Transverse colon (tissue), 4 donors: ENCODE measurements at places on chromosomes 16 and 17. TPM values are rescaled to one million over a fixed set of nuclear protein-coding genes. Genes with fewer than 3 reads are reported as not detected.

GRCh38 chr17:31595076-31595475 is 203.6 kb downstream of the RAB11FIP4 start:
- DNase-seq: no peak

DNA sequence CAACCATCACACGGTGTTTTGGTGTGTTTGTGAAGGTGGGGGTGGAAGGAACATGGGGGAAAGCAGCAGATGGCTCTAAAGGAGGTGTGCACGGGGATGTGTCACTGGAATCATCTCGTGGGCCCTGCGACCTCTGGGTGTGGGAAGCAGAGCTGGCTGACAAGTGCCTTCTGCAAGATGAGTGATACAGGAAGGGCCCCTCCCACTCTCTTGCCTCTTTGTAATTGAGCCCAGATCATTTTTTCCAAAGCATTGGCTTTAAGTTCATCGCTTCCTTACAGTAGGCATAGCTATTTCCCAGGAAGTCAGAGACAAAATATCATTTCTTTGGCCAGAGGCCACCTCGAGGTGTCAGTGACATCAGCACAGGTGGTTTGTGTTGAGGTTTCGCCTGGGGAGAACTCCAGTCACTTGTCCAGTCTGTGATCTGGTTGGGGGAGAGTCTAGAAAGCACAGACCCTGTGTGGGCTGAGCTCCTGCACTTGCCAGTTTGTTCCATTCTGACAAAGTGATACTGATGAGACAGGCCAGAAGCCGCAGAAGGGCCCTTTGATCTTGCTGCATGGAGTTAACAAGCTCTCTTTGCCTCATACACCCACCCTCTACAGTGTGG is 20.6 kb upstream of the SNTB2 start:
- no peak for DNase-seq

Gene MFAP4
- 43.4 TPM for total RNA-seq

Gene CDRT15
- total RNA-seq: not detected

- DNase-seq: no peak
These were observed 315.5 kb upstream of the CDH5 start for GRCh38 chr16:66050991-66051390.

- DNase-seq: no peak
These were observed 7.7 kb downstream of the CEP295NL start for GRCh38 chr17:78895322-78895721.

DNA sequence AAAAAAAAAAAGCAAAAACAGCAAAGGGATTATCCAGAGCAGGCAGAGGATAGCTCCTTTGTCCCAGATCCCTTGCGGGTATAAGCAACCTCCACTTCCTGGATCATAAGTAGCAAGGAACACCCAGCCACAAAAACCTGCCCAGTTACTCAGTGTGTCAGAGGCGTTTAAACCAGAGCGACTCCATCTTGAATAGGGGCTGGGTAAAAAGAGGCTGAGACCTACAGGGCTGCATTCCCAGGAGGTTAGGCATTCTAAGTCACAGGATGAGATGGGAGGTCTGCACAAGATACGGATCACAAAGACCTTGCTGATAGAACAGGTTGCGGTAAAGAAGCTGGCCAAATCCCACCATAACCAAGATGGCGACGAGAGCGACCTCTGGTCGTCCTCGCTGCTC is 33.4 kb upstream of the HELZ start:
- DNase-seq: no peak

GRCh38 chr17:10311131-10311530 is 61.7 kb downstream of the MYH13 start:
- no peak for DNase-seq

- DNase-seq: peak; percentile 72
These were observed 774 bp upstream of the MAF start for GRCh38 chr16:79601092-79601930.

Gene CHST5
- total RNA-seq: 17.6 TPM

GRCh38 chr16:892006-892405 is 78.8 kb downstream of the LMF1 start:
- DNase-seq: no peak

DNA sequence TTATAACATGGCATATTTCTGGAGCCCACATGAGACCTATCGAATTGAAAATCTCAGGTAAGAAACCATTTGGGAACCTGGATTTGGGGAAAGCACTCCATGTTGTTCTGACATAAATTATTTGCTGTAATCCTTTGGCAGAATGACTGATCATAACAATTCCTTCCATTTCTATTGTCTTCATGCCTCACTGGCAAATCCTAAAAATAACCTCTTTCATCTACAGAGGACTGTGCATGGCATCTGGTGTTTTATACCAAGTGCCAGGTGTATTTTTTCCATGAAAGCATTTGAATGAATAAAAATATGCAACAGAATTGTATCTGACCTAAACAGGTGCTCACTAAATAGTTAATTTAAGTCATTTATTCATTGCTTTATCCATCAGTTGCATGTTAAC is 33.7 kb upstream of the COQ7 start:
- no peak for DNase-seq

GRCh38 chr17:43021741-43022512 is at the start of gene VAT1:
Gene VAT1, minus strand, starts transcription at chr17:43022385. Its CDS starts 63 bp downstream, at chr17:43022322.
- DNase-seq: peak; percentile 87

Gene C1QTNF8
- total RNA-seq: not detected

DNA sequence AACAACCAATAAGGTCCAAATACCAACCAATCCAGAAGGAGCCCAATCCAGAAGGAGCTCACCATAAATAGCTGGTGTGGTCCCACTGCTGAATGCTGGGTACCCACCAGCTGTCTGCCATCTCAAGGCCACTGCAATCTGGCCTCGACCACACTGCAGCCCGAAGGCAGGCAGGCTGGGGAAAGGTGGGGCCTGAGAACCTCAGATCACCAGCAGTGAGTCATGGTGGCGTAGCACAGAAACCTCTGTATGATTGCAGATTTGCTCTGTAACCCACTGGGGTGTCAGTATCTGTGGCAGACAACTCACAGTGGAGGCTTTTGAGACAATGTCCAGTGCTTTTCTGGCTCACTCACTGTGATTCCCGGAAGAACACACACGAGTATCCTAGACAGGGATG is 14.7 kb upstream of the CMTR2 start:
- DNase-seq: no peak

DNA sequence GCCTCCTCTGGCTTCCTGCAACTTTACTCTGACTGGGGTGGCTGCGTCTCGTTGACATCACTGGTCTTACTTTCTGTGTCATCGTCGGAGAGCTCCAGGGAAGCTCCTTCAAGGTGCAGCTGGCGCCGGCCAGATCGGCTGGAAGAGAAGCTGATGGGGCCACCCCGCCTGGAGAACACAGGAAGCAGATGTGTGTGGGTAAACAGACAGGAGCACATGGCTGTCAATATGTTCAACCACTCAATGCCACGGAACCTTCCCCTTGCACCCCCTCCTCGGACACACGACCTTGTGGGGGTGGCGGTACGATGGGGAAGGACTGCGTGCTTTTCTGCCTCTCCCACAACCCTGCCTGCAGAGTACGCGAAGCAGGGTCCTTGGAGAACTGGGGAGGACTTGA is 40.1 kb downstream of the NDEL1 start:
- no peak for DNase-seq

GRCh38 chr17:63621229-63621683 is 961 bp upstream of the MAP3K3 start:
- DNase-seq: no peak

Gene STAC2
- total RNA-seq: not detected

GRCh38 chr16:89473136-89473712 is 17.1 kb downstream of the ANKRD11 start:
- no peak for DNase-seq

Gene PLD6
- total RNA-seq: 3.2 TPM

Gene LGALS9B
- 55.3 TPM for total RNA-seq

Gene PGAP3
- total RNA-seq: 46.8 TPM

Gene GABARAP
- total RNA-seq: 209 TPM

DNA sequence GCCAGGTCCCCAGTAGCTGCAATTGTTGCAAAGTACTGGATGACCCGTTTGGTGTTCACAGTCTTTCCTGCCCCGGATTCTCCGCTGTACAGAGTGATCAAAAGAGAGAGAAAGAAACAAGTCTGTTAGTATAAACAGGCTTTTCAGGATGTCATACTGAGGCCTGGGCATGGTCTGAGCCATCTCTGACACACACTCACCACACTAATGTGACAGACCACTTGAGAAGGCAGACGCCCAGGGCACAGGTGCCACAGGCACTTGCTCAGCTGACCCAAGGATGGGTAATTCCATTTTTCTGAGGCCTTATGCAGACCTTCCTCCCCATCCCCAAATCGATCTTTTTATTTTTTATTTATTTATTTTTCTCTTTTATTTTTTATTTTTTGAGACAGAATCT is 7.5 kb downstream of the MYH3 start:
- DNase-seq: no peak

Gene HOXB8
- 4.8 TPM for total RNA-seq

Gene CXCL16
- 22.5 TPM for total RNA-seq

Gene RNF227
- 3.4 TPM for total RNA-seq

Gene SDR42E2
- not detected for total RNA-seq

DNA sequence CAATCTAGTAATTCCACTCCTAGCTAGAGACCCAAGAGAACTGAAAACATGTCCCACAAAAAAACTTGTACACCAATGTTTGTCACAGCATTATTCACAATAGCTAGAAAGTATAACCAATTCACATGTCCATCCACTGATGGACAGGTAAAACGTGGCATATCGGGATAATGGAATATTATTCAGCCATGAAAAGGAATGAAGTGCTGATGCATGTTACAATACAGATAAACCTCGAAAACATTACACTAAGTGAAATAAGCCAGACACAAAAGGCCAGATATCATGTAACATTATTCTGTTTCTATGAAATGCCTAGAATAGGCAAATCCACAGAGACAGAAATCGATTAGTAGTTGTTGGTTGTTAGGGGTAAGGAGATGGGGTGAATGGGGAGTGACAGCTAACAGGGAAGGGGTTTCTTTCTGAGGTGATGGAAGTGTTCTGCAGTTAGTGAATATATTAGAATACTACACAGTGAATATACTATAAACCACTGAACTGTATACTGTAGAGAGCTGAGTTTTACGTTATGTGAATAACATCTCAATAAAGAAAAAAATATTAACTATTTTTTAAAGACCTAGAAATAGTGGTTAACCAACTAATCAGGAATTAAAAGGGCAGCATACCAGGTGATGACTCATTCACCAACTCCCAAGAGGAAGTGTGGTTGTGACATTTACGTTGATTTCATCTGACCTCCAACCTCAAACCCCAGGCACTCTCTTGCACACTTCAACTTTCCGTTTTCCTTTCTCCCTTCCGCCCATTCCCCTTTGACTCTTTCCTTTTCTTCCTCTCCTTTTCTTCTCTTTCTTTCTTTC is 48.6 kb downstream of the GAS7 start:
- DNase-seq: no peak

- no peak for DNase-seq
These were observed 34.4 kb downstream of the PMFBP1 start for GRCh38 chr16:72137380-72138063.

DNA sequence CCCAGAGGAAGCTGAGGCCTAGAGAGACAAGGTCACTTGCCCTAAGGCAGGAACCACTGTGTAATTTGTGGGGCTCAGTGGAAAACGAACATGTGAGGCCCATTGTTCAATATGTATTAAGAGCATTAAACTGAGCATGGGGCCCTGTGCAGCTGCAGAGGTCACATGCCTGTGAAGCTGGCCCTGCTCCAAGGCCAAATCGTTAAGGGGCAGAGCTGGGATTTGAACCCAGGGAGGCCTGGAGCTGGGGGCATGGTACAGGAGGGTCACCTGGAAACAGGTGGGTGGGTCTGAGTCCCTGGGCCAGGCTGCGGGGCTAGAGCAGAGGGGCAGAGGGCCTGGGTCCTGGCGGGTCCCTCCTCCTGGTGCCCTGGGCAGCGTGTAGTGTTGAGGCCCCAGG is 19.7 kb downstream of the C16orf74 start:
- DNase-seq: no peak

Gene RNF222
- not detected for total RNA-seq

DNA sequence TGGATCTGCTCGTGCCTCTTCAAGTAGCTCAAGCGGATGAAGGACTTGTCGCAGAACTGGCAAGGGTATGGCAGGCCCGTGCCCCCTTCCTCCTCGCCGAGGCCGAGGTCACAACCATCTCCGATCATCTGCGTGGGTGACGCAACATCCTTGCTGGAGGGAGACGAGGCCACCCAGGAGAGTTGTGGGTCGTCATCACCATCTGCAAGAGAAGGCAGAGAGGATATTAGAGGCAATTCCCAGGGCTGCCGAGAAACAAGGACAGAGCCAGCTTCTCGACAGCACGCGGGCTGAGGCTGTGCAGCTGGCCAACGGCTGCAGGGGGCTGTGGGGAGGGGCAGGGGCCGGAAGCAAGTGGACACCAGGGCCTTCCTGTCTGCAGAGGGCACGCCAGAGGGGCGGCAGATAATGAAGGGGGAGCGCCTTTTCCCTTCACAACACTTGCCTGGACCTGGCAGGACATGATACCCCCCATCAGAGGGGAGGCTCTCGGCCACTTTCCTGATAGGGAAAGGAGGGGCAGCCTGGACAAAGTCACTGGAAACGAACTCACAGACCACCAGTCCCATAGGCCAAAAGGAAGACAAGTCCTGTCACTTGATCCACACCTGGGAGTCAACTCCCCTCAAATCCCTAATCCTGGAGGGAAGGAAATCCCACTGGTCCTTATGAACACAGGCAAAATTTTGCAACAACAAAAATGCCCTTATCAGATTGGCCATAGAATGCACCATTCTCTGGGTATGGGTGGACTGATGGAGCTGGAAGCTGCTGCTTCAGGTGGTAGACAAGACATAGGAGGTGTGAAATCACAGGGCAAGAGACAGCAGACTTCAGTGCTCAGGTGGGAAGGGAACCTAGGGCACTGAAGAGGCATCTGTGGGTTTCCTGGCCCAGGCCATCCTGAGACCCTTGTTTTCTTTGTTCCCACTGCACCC is 217.0 kb downstream of the ZNF423 start:
- DNase-seq: no peak

- DNase-seq: peak; percentile 48
These were observed 397 bp downstream of the RIPOR1 start for GRCh38 chr16:67528870-67529581.

- DNase-seq: peak; percentile 97
These were observed at the start of the genes CCDC137 and OXLD1 for GRCh38 chr17:81666342-81667191. Gene CCDC137, plus strand, starts transcription at chr17:81666737. Its CDS starts 30 bp downstream, at chr17:81666767. Gene OXLD1, minus strand, starts transcription at chr17:81666605. Its CDS starts 28 bp downstream, at chr17:81666577.

DNA sequence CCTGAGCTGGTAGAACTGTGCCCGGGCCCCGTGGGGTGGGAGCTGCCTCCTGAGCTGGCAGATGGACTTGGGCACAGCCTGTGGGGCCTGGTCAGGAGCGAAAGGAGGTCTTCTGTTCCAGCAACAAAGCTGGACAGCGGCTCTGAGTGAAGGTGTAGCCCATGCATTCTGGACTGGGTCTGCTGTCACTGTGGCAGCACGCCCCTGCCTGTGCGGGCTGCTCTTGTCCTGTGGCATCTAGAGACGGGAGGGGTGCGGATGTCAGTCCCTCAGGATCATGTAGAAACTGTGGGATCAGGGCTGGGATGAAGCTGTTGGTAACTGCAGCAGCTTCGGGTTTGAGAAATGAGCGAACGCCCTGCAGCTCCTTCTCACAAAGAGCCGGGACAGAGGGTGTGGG is 19.4 kb downstream of the BAIAP2 start:
- no peak for DNase-seq

GRCh38 chr17:2947996-2948550 is 115.3 kb downstream of the OR1D5 start:
- no peak for DNase-seq

GRCh38 chr17:6090253-6090652 is 20.1 kb downstream of the WSCD1 start:
- DNase-seq: peak; percentile 72

Gene TNS4
- total RNA-seq: not detected

- DNase-seq: no peak
These were observed 1.3 kb downstream of the CIITA start for GRCh38 chr16:10878328-10878643.

Gene PRAC2
- total RNA-seq: not detected

Gene NOG
- not detected for total RNA-seq
